Foreskin melanocyte (primary cell): ENCODE measurements at places on chromosomes 5 and 9.
A peak's percentile ranks its signal among the peaks of the same experiment; 100 is the strongest.

DNA sequence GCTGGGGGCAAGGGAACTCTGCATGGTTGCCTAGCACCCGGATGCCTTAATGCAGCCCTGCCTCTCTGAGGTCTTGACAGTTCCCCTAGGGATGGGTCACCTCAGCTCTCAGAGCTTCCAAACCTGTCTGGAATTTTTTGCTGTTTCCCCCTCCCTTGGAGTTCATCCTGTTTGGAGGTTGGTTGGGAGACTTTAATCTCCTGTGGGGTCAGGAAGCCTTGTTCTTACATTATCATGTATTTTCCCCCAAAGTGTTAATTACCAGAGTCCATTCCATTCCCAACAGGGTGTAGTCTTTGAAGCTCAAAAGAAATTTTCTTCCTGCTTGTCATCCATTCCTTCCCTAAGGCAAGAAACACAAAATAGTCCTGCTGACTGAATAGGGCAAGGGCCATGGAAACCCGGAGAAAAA, 150.3 kb upstream of the SPRY4 start:
- no peak for DNase-seq

DNA sequence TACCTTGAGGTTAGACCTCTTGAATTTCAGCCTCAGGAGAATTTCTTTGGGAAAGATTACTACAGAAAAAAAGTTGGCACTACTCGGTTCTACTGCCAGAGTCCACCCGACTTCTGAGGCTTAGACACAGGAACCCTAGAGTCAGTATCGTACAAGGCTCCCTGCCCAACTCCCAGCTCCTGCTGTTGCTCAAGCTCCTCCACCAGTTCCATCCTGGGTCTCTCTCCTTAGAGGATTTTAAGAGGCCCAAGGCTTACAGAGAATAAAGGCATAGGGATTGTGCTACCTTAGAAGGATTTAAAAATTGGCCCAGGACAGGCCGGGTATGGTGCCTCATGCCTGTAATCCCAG, 29.0 kb upstream of the SSBP2 start:
- no peak for DNase-seq

DNA sequence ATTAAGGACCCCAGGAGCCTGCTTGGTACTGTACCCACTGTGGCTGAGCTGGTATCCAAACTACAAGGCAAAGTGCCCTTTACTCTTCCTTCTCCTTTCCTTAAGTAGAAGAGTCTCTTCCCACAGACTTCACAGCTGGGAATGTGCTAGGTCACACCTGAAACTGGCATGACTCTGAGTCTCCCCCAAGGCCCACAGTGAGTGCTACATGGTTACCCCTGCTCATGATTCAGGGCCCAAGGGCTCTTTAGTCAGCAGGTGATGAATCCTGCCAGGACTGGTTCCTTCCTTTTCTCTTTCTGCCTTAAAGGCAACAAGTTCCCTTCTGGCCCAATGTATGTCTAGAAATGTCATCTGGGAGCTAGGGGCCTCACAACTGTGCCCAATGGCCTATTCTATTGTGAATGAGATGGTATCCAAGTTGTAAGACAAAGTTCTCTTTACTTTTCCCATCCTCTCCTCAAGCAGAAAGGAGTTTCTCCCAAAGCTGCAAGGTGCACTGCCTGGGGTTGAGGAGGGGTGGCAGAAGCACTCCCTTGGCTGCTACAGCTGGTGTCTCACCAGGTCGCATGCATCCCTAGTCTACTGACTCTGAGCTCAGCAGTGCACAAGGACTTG, 134.4 kb downstream of the TMEM38B start:
- no peak for DNase-seq

DNA sequence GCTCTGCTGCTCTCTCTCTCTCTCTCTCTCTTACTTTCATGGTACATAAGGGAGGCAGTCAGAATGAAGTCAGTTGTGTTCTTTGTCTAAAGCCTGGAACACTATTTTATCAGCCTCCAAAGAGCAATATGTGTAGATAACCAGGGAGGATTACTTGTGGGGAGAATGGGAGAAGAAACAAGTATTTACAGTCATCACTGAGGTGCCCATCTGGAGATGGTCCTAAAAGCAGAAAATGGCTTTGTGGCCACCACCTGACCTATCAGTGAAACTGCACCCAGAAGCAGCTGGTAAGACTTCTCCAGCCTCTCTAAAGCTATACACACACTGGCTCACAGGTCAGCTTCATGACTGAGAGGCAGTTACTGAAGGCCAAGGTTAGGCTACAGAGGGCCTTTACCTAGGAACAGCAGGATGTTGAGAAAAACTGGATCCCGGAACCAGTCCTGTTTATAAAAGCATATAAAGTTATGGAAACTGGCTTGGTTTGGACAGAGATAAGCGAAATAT, 75.1 kb downstream of the MRPS27 start:
- DNase-seq = no peak

DNA sequence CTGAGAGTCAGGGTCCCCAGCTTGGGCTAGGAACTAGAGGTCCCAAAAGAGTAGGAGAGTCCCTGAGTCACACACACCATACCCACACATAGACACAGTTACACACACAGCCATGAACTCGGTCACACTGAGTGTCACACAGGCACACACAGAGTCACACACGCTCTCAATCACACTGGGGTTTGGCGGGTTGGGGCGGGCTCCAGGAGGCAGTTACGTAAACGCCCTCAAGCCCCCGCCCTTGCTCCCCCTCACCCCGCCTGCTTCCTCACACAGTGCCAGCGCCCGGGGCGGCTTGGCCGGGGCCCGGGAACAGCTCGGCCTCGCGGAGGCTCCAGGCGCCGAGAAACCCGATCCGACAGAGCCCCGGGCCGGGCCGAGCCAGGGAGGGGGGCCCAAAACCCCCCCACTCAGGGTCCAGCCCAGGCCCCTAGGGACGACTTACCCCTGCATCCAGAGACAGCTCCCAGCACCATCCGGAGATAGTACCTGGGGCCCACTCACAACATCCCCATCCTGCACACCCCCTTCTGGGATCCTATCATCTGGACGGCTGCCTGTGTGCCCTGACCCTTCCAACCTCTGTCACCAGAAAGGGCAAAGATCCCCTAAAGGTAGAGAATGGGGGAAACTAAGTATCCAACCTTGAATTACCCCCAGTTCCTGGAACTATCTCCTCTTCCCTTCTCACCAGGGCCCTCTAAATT, 3.5 kb upstream of the CNTFR start:
- DNase-seq = no peak

DNA sequence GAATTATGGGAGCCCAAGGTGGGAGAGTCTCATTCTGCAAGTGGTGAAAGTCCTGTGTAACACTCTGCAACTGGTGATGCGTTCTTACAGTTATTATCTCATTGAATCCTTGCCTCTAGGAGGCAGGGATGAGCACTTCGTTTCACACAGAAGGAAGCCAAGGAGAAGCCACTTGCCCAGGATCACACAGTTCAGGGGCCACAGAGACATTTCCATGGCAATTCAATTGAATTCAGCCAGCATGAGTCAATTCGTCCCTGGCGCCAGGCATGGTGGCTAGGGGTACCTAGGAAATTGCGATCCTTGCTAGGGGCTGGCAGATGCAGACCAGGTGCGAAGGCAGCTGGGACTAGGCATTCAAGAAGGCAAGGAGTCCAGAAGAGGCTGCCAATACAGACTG, 26.2 kb downstream of the LHX2 start:
- DNase-seq = no peak

DNA sequence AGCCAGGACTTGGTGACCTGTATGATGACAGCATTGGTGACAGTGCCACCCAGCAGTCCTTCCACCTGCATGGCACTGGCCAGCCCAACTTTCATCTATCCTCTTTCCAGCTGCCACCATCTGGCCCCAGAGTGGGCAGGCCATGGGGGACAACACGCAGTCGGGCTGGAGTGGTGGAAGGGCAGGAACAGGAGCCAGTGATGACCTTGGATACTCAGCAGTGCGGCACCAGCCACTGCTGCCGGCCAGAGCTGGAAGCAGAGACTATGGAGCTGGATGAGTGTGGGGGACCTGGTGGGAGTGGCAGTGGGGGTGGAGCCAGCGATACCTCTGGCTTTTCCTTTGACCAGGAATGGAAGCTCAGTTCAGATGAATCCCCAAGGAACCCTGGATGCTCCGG, 56.9 kb downstream of the RUSC2 start:
- DNase-seq = no peak

DNA sequence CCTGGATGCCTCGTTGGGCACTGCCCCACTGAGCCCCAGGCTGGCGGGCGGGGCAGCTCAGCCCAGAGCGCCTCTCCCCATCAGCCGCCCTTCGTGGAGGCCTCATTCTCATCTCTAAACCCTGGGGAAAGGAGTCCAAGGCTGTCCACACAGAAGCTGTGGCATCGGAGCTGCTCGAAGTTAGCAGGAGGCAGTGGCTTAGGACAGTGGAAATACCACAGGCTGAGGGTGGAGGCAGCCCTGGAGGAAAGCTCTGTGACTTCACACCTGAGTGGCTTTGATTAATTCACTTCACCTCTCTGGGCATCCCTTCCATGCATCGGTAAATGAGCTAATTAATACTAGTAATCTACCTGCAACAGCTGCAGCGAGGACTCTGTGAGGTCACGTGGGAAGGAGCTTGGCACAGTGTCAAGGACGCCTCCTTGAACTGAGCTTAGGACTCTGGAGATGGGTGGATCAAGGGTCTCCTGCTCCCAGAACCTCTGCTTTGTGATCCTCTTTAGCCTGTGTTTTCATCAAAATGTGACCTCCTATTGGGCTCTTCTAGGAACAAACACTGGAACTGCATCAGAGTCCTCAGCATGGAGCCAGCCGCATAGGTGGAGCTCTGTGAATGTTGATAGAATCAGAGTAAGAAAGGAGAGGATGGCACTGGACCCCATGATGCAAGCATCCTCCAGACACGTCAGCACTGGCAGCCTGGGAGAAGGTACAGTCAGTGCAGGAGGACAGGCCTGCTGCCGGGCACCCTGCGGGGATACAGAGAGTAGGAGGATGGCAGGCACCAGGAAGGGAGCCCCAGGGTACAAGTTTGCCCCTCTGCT, 842 bp upstream of the ANGPTL2 start:
- DNase-seq = no peak

- peak; percentile 79 for DNase-seq
Measured at GRCh38 chr5:180803181-180804128, 849 bp upstream of the MGAT1 start.
